ENCODE measurements at places on chromosomes 4 and X.
A peak's percentile ranks its signal among the peaks of the same experiment; 100 is the strongest.

GRCh38 chrX:1398431-1399340, 6.8 kb upstream of the SLC25A6 start:
- no peak for DNase-seq

GRCh38 chr4:7663075-7663541, 228.4 kb upstream of the PSAPL1 start:
- no peak for DNase-seq

GRCh38 chr4:154642373-154643009, 30.0 kb upstream of the FGG start:
- no peak for DNase-seq

- no peak for DNase-seq
These were observed 3.8 kb upstream of the ASB5 start for GRCh38 chr4:176272799-176273198.

- no peak for DNase-seq
These were observed 18.7 kb downstream of the SGMS2 start for GRCh38 chr4:107843391-107843790.

GRCh38 chr4:118776157-118776954, 59.6 kb downstream of the SEC24D start:
- no peak for DNase-seq

DNA sequence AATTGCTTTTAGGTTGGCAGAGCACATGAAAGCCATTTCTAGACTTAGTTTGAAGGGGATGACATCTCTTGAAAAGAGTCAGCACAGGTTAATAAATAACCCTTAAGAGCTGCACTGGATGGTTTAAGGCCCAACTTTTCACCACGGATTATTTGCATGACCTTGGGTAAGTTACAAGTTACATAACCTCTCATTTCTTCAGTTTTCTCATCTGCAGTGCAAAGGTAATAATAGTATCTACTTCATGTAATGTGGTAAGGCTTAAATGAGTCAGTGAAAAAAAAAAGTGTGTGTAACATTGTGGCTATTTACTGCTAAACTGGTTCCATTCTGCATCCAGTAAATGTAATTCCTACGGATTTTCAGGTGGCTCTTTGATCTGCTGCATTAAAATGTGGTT, 715.8 kb downstream of the CCSER1 start:
- no peak for DNase-seq

GRCh38 chrX:69285881-69286564, 120.8 kb upstream of the PJA1 start:
- peak; percentile 64 for DNase-seq

GRCh38 chr4:7808181-7808580, 131.5 kb downstream of the AFAP1 start:
- no peak for DNase-seq

DNA sequence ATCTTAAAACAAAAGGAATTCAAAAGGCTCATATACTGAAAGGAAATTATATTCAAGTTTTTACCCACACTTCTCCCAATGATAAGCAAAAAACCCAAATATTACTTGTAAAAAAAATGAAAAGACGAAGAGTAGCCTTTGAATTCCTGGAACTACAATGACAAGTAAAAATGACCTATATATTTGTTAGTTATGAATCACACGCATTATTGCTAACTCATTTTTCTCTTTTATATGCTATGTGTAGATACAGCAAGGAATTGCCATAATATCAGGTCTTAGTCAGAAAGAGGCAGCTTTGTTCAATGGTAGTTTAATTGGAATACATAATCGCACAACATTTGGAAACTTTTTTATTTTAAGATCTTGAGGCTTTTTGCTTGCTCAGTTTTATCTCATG, 22.7 kb upstream of the ASB5 start:
- no peak for DNase-seq

DNA sequence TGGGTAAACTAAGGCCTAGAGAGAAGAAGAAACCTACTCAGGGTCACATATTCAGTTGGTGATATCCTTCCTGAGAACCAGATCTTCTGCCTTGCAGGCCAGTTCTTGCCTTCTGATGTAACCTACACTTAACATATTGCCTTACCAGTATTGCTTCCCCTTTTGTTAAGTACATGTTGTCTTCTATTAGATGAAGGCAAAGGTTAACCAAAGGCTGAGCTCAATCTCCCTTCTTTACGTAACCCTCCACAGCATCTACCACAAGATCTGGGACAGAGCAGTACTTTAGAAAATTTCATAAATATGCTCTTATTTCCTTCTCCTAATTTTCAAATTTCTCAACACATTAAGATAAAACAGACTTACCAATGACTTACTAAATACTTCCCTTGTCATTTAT, 474.4 kb downstream of the SH2D1A start:
- no peak for DNase-seq

GRCh38 chr4:7199129-7199725, 6.9 kb downstream of the SORCS2 start:
- no peak for DNase-seq

DNA sequence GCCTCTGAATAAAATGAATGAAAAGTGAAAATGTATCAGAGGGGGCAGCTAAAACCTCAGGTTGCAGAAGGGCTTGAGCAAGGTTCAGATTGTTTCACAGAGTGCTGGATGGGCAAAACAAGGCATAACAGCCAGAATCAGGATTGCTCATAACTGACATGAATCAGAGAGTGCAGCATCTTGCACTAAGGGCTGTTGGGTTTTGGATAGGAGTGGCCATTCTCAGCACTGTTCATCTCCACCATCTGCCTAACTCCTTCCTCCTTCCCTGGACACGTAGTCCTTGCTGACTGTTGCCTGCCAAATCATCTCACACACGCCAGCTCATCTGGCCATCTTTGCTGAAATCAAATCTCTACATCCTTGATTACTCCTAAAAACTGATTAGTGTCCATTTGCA, 75.3 kb upstream of the C1QTNF7 start:
- no peak for DNase-seq

DNA sequence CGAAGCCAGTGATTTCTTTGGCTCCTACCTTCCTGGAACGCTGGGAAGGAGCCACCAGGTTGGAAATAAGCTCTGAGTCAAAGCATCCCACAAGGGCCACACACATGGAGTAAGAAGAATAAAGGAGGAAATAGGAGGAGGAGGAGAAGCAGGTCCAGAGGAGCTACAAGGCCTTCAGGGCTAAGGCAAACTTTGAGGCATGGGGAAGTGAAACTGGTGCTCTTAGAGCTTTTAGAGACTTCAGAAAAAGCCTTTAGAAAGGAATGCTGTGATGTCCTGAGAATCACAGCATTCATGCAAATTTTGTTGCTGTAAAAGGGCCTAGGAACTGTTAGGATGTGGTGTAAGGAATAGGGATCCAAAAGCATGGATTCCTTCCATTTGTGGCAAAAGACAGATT, 135.9 kb upstream of the ARHGEF9 start:
- DNase-seq = no peak

DNA sequence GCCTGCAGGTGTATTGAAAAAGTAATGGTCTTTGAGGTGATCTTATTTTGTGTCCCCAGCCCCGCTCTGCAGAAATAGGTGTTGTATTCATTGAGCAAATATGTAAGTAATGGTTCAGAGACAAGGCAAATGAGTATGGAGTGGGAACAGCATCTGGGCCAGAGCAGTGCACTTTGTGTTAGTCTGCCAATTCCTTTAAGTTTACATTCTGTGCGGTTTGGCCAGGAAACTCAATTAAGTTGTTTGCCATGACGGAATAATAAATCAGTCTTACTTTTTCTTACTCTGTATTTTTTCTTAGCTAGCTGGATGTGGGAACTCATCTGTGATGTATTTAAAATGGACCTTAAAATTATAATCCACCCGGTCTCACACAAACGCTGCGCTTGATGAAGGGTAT, 12.6 kb downstream of the DCLK2 start:
- no peak for DNase-seq

DNA sequence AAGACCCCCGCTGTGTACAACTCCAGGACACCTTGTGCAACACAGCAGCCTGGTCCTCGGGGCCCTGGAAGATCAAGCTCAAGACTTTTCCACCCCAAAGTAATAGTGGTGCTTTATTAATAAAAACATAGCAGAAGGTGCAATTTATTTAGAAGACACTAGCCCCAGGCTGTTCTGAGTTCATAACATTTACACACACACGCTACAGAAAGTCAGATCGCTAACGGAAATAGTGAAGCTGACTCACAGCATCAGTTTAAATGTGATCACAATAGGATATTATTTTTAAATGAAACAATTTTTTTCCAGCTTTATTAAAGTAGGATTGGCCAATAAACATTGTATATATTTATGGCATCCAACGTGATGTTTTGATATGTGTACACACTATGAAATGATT, 141.0 kb downstream of the STK32B start:
- DNase-seq = no peak

- DNase-seq = no peak
These were observed 540.2 kb upstream of the CT83 start for GRCh38 chrX:117002981-117003380.

DNA sequence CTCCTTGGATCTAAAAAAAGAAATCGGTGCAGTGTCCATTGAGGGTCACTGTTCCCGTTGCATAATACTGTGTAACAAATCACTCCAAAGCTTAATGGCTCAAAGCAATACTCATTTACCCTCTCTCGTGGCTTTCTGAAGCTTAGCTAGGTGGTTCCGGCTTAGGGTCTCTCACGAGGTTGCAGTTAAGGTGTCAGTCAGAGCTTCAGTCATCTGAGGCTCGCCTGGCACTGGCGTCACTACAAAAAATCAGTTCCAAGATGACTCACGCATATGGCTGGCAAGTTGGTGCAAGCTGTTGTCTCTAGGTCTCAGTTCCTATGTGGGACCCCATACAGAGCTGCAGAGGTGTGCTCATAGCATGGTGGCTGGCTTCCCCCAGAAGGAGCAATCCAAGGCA, 91.0 kb downstream of the BEND2 start:
- no peak for DNase-seq

DNA sequence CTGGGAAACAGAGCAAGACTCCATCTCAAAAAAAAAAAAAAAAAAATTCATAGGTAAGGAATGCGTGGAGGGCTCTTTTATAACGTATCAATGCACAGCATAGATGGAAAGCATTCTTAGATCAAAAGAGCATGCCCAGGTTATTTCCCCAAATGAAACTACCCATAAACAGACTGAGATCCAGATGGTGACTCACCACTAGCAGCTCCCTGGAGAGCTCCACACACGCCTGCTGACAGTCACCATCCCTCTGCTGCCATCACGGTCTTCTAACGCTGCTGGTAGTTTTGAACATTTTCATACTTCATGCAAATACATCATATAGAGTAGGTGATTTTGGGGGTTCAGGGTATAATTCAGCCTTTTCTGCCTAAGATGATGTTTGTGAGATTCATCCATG, 136.9 kb downstream of the ASMT start:
- DNase-seq = no peak

DNA sequence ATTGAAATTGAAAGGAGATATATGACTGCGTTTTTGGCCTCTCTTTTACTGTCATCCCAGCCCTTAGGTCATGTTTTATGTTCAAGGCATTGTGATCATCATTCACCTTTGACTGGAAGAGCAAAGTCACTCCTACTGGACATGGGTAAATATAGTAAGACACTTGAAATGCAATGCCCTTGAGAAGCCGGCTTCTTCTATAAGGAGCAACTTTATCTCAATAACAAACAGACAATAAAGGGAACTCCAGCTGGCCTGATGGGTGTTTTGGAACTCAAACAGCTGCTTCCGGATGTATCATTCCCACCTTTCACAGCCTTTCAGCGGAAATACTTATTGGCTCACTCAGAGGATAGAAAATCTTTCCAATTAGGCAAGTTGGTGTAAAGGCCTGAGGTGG, 65.1 kb upstream of the C4orf54 start:
- peak; percentile 47 for DNase-seq

DNA sequence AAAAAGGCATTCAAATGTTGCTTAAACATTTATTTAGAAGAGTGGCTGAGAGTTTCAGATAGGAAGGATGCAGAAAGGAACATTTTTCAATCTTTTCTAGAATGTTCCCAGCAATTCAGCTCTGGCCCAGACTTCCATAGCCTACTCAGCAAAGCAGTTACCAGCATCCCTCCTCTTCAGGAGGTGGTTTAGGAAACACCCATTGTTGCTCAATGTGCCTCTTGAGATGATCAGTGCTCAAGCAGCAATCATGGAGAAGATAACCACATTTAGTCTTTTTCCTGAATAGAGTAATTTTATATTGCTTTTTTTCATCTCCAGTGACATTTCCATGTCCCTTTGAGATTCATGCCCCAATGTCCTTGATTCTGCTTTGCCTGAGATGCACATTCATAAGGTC, 328.7 kb upstream of the PPARGC1A start:
- DNase-seq = no peak

GRCh38 chr4:65667506-65668041, 2.7 kb downstream of the EPHA5 start:
- peak; percentile 3 for DNase-seq

GRCh38 chr4:20203508-20203907, 48.2 kb upstream of the SLIT2 start:
- peak; percentile 78 for DNase-seq

GRCh38 chr4:172758586-172759340, 409.8 kb upstream of the GALNT7 start:
- no peak for DNase-seq

DNA sequence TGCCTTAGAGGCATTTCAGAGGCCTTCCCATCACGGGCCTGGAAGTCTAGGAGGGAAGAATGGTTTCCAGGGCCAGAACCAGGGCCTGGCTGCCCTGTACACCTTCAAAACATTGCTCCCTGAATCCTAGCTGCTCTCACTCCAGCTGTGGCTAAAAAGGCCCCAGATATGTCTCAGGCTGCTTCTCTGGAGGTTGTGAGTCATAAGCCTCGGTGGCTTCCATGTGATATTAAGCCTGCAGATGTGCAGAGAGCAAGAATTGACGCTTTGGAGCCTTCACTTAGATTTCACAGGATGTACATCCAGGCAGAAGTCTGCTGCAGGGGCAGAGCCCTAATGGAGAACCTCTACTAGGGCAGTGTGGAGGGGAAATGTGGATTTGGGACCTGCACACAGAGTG, 502.5 kb downstream of the GRXCR1 start:
- no peak for DNase-seq

DNA sequence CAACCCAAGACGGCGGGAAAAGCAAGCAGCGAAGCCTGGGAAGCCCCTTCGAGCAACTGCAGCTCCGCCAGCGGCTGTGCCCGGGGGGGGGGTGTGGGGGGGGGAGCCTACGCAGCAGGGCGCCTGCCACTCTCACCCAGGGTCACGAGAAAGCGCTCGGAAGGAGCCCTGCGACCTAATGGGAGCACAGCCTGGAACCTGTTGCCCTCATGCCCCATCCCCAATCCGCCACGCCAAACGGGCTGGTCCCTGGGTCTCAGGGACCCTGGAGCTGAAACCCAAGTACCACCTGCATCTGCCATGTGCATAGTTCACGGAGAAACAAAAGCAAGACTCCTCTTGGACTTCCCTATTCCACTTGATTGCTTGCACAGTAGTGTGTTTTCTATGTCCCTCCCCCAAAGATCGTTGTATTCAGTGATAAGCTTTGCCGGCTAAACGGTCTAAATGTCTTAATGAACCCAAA, 359 bp upstream of the GAB3 start:
- DNase-seq = peak; percentile 63

- DNase-seq = no peak
These were observed 18.6 kb upstream of the TMEM185A start for GRCh38 chrX:149650162-149650561.

Data from NCI-H524 (cell line).